ENCODE measurements at places on chromosomes 3 and 15. TPM values are rescaled to one million over a fixed set of nuclear protein-coding genes. Genes with fewer than 3 reads are reported as not detected.

DNA sequence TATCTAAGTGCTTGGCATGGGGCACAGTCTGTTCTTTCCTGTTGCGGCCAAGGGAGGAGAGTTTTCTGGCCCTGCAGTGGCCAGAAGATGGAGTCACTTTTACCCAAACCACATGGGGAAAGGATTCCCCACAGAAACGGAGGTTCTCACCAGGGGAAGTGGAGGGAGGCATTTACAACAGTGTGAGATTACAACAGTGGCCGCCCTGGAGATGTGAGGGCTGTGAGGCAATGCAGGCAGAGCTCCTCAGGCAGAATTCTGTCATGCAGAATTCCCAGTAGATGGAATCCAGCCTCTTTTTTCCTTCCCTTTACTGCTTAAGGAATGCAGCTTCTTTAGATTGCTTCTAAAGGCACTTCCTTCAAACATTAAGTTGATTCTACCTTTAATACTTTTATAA is 83.1 kb downstream of the CACNA1D start:
- H3K27me3 ChIP-seq: no peaks in the 10 kb centered on the region
- H3K36me3 ChIP-seq: no peaks in the 10 kb centered on the region
- no peak overlapping the region for H3K4me3 ChIP-seq
- no peaks in the 10 kb centered on the region for H3K4me1 ChIP-seq
- no peak for DNase-seq

- DNase-seq: no peak
- H3K4me3 ChIP-seq: no peak overlapping the region
- no peaks in the 10 kb centered on the region for H3K36me3 ChIP-seq
- H3K4me1 ChIP-seq: peaks cover 38% of the 10 kb centered on the region
- H3K27ac ChIP-seq: no peak overlapping the region
- H3K27me3 ChIP-seq: no peaks in the 10 kb centered on the region
These were observed 44.9 kb downstream of the CPN2 start for GRCh38 chr3:194306109-194306686.

GRCh38 chr15:30990446-30991254 is 778 bp downstream of the MTMR10 start:
- DNase-seq: peak; percentile 8
- peaks cover 7% of the 10 kb centered on the region for H3K36me3 ChIP-seq
- peak overlapping the region; percentile 78 for H3K27ac ChIP-seq
- peaks cover 39% of the 10 kb centered on the region for H3K4me1 ChIP-seq

DNA sequence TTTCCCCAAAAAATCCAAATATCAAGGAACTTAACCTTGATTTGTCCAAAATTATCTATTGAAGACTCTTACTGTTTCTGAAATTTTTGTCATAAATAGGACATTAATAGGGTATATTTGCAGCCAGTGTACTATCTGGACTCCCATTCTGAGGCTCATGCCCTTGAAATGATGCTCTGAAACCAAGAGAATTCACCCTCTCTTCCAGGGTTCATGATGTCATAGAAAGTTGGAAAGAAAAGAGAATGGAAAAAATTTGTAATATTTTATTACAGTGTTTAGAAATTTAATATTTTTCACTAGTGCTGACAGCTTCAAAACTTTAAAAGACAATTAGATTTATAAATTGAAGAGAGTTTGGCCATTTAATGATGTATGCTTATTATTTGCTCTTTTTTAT is 712.5 kb downstream of the MCTP2 start:
- H3K36me3 ChIP-seq: no peaks in the 10 kb centered on the region
- H3K27me3 ChIP-seq: no peaks in the 10 kb centered on the region
- DNase-seq: no peak
- no peaks in the 10 kb centered on the region for H3K4me1 ChIP-seq
- no peak overlapping the region for H3K4me3 ChIP-seq

DNA sequence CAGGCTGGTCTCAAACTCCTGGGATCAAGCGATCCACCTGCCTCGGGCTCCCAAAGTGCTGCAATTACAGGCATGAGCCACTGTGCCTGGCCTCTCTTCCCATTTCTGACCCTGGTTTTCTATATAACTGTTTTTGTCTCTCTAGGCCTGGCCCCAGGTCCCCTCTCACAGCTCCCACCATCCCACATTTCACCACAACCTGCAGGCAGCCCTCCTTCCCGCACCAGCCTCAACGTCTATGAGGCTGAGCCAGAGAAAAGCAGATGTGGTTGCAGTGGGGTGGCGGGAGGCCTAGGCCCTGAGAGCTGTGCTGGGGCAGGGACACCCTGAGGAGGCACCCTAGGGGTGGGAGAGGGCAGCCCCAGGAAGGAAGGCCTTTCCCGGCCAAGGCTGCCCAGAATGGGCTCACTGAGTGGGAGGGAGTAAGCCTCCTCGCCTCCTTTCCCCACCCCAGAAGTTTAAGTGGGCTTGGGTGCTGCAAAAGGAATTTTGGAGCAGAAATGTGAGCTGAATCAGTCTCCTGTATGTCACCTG is 99.7 kb downstream of the LSM3 start:
- no peaks in the 10 kb centered on the region for H3K4me1 ChIP-seq
- no peak for DNase-seq
- H3K4me3 ChIP-seq: no peak overlapping the region

- no peaks in the 10 kb centered on the region for H3K27me3 ChIP-seq
- H3K4me3 ChIP-seq: no peak overlapping the region
- H3K36me3 ChIP-seq: no peaks in the 10 kb centered on the region
- DNase-seq: no peak
These were observed 130.6 kb downstream of the DOCK3 start for GRCh38 chr3:50805321-50805720.

DNA sequence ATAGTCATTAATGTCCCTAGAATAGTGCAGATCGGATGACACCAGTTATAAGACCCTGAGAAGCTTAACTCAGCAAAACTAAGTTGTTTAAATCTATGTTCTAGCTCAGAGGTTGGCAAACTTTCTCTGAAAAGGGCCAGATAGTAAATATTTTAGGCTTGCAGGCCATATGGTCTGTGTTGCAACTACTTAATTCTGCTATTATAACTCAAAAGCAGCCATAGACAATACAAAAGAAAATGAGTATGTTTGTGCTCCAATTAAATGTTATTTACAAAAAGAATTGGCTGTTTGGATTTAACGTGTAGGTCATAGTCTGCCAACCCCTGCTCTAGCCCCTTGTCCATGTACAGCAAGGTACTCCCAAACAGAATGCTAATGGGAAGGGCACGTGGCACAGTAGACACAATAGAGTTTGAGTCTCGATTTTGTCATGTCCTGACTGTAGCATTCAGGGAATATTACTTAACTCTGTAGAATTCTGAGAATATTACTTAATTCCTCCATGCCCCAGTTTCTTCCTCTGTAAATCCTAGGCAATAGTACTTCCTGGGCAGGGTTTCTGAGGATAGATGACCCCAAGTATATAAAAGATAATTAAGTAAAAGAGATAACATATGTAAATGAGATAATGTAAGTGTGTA is 70.5 kb upstream of the ATP2C1 start:
- H3K27me3 ChIP-seq: no peaks in the 10 kb centered on the region
- no peak overlapping the region for H3K27ac ChIP-seq
- H3K4me3 ChIP-seq: no peak overlapping the region

DNA sequence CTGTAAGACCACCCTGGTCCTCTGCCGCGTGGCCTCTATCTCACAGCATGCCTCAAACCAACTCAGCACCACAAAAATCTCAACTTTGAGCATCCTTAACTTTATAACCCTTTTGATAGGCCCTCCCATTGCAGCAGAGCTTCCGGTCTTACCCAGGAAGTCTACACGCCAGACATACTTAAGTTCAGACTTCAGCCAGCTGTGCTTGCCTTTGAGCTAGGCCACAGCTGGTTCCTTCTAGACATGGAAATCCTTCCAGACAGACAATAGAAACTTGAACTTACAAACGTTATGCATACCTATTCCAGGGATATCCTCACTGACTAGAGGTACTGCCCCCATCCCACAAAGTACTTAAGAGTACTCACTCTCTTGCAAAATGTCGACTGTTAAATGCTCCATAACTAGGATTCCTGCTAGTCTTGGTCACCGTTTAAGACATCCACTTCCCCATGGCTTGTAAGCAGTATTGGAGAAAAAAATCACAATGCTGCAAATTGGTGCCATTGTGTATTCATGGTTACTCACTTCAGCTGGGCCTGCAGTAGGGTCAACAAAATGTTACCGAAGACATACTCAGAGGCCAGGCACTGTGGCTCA is 183.5 kb downstream of the TBL1XR1 start:
- DNase-seq: no peak
- no peaks in the 10 kb centered on the region for H3K4me1 ChIP-seq
- H3K27me3 ChIP-seq: no peaks in the 10 kb centered on the region
- no peak overlapping the region for H3K4me3 ChIP-seq
- H3K36me3 ChIP-seq: no peaks in the 10 kb centered on the region
- H3K27ac ChIP-seq: no peak overlapping the region

GRCh38 chr3:136914739-136915138 is 43.0 kb upstream of the IL20RB start:
- no peaks in the 10 kb centered on the region for H3K36me3 ChIP-seq
- no peaks in the 10 kb centered on the region for H3K27me3 ChIP-seq
- H3K4me3 ChIP-seq: no peak overlapping the region
- peaks cover 59% of the 10 kb centered on the region for H3K4me1 ChIP-seq
- DNase-seq: no peak

DNA sequence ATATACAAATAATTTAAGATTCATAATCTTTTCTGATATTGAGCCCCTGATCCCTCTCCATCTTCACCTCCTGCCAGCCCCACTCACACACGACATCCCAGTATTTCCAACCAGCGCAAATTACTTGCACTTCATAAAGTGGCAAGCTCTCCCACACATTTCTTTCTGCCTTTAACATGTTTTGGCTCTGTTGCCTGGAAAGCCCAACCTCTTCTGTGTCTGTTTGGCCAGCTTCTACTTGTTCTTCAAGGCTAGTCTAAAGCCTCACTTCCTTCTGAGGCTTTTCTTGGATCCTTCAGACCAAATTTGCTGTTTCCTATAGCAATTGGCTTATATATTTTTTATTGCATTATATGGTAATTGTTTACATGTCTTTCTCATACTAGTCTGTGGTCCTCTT is 5.1 kb upstream of the TM6SF1 start:
- H3K27ac ChIP-seq: no peak overlapping the region
- no peaks in the 10 kb centered on the region for H3K36me3 ChIP-seq
- no peaks in the 10 kb centered on the region for H3K4me1 ChIP-seq
- no peak for DNase-seq
- H3K4me3 ChIP-seq: no peak overlapping the region
- no peaks in the 10 kb centered on the region for H3K27me3 ChIP-seq

DNA sequence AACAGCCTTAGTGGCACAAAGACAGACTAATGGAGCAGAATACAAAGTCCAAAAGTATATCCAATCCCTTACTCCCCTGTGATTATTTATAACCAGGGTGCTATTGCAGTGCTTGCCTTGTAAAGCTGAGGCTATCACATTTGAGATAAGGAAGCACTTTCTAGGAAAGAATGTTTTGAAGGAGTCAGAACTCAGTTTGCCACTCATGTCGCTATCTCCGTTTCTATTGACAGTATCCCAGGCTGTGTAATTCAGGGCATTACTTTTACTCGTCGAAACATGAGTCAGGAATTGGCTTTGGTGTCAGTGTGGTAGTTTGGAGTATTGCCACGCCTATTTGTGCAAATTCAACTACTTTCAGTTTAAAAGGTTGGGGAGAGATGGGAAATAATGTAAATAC is 78.4 kb downstream of the FBXL2 start:
- no peak overlapping the region for H3K4me3 ChIP-seq
- H3K27me3 ChIP-seq: no peaks in the 10 kb centered on the region
- H3K27ac ChIP-seq: no peak overlapping the region
- no peak for DNase-seq

DNA sequence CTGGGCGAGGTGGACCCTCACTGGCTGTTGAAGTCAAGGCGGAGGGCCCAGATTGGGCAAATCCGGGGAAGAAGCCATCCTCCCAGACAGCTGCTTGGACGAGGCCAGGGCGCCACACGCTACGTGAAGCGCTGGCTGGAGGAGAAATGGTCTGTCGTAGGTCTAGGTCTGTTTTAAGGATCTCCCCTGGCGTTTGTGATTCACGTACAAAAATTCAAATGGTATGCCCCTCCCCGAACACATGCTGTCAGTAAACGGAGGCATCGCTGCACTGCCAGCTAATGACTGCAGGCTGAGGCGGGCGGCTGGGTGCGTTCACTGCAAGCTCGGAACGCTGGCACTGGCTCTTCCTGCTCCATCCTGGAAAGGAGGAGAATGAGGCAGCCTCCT is 69.9 kb downstream of the EPHB3 start:
- H3K27ac ChIP-seq: no peak overlapping the region
- H3K4me1 ChIP-seq: peaks cover 3% of the 10 kb centered on the region
- H3K4me3 ChIP-seq: no peak overlapping the region
- no peaks in the 10 kb centered on the region for H3K36me3 ChIP-seq
- no peaks in the 10 kb centered on the region for H3K27me3 ChIP-seq

GRCh38 chr3:181549266-181549665 is 162.5 kb upstream of the SOX2 start:
- no peak overlapping the region for H3K27ac ChIP-seq
- H3K4me1 ChIP-seq: no peaks in the 10 kb centered on the region
- no peak overlapping the region for H3K4me3 ChIP-seq

GRCh38 chr15:62153228-62153627 is 11.9 kb downstream of the C2CD4B start:
- H3K27me3 ChIP-seq: no peaks in the 10 kb centered on the region
- no peaks in the 10 kb centered on the region for H3K36me3 ChIP-seq

DNA sequence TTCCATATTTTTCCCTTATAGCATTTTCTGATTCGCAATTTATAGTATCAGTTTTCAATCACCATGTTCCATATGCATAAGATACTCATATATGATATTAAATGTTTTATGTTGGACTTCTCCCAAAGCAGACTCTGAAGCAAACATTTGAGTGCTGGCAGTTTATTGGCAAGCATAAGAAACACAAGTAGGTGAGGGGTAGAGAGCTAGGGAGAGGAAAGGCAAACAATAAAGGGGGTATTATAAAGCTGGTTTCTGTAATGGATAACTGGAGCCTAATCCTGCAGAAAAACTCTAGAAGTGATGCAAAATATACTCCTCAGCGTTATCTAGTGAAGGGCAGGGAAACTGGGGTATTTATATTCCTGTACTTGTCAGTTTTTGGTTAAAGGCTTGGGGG is 491.5 kb upstream of the TGFBR2 start:
- DNase-seq: no peak
- no peaks in the 10 kb centered on the region for H3K27me3 ChIP-seq
- no peak overlapping the region for H3K27ac ChIP-seq
- no peaks in the 10 kb centered on the region for H3K4me1 ChIP-seq
- no peaks in the 10 kb centered on the region for H3K36me3 ChIP-seq

DNA sequence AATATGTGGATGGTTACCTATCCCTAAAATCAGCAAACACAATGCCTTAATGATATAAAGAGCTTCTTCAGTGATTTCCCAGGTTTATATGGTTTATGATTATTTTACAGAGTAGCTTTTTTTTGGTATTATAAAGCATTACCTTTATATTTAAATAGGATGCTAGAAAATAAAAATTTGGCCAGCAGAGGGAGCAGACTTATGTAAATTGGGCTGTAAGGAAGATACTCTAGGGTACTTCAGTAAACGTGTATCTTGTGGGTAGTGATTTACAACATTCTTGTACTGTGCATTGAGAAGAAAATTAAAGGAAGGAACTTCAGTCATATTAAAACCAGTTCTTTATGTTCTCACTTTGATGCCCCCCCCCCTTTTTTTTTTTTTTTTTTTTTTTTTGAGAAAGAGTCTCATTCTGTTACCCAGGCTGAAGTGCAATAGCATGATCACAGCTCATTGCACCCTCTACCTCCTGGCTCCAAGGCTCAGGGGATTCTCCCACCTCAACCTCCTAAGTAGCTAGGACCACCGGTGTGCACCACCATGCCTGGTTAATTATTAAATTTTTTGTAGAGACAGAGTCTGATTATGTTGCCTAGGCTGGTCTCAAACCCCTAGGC is 167.9 kb downstream of the BBX start:
- H3K4me1 ChIP-seq: peaks cover 8% of the 10 kb centered on the region
- DNase-seq: peak; percentile 36
- no peaks in the 10 kb centered on the region for H3K36me3 ChIP-seq

Gene GMPPB
- 52.6 TPM for total RNA-seq

Gene ZNF660
- total RNA-seq: 0.35 TPM

Gene FANCD2OS
- not detected for total RNA-seq

Gene TRH
- not detected for total RNA-seq

Data from CD8-positive, alpha-beta memory T cell (primary cell).